ENCODE measurements at places on chromosomes 1 and 21.
A peak's percentile ranks its signal among the peaks of the same experiment; 100 is the strongest.

DNA sequence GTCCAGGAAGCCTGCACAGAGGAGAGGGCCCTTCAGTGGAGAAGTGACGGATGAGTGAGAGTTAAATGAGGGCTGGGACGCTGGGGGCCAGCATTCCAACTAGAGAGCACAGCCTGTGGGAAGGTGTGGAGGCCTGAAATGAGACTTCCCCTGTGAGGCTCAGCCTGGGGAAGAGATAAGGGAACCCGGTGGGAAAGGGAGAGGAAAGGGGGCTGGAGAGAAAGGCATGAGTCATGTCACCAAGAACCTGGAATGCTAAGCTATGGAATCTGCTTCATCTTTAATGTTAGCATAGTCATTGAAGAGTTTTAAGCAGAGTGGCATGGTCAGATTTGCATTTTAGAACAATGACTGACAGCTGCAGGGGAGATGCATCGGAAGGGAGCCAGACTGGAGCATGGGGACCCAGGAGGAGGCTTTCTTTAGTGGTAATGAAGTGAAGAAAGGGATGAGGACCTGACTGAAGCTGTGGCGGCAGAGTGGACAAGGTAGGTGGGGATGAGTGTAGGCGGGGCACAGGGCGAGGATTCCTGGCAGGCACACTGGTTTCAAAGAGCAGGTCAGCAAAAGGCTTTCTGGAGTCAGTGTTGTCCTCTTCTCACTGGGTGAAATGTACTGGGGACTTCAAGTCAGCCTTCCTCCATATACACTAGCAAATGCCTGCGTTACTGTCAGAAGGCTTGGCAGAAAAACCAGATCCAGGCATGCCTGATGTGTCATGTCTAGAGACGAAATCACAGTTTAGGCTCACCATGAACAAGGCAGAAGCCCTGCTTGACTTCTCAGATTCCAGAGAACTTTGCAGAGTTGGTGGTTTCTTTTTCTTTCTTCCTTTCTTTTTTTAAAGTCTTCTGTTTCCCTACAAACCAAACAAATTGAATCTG is 8.0 kb downstream of the RGL1 start:
- no peak for DNase-seq

DNA sequence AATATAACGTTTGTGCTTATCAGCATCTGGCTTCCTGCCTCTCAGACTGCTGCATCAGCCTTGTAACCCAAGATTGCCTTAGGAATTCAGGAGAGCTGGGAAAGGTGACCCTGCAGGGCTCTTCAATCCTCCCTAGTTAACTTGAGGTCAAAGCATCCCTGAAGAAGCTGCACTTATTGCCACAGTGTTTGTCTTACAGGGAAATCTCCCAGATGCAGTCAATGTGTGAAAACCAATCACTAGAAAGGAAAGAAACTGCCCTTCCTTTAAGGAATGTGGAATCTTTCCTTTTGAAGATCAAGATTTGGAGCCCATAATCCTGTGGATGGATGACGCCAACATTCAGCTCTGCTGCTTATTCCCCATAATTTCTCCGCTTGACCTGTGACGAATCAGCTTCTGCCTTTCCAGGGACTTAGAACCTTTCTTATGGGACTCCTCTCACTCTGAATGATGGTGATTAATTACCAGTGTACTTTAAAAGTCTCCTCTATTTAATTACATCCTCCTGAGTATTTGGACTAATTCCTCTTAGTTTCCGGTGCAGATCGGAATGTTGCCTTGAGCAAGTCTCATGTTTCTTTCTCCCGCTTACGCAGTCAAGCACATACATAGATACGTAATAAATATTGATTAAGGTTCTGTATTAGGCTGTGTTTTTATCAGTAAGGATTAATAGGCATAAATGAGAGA is 14.4 kb downstream of the ADAMTS5 start:
- no peak for DNase-seq

GRCh38 chr1:101025283-101025656 is 314 bp downstream of the DPH5 start:
- DNase-seq = peak; percentile 30

DNA sequence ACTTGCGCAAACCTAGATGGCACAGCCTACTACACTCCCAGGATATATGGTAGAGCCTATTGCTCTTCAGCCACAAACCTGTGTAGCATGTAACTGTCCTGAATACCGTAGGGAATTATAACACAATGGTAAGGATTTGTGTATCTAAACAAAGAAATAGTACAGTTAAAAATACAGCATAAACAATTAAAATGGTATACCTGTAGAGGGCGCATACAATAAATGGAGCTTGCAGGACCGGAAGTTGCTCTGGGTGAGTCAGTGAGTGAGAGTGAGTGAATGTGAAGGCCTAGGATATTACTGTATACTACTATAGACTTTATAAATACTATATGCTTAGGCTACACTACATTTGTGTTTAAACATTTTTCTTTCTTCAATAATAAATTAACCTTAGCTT is 99.3 kb downstream of the PLD5 start:
- no peak for DNase-seq

- DNase-seq = no peak
Observed at GRCh38 chr1:220655509-220655908, 34.7 kb upstream of the C1orf115 start.

All from D341Med (cell line).